ENCODE measurements at places on chromosomes 7 and 10.

- no peak overlapping the region for H3K4me3 ChIP-seq
- no peaks in the 10 kb centered on the region for H3K4me1 ChIP-seq
- peaks cover 21% of the 10 kb centered on the region for H3K27me3 ChIP-seq
These were observed 558 bp downstream of the ARHGAP22 start for GRCh38 chr10:48604039-48604990.

GRCh38 chr10:48414778-48415177, 108.3 kb downstream of the MAPK8 start:
- no peak overlapping the region for H3K4me3 ChIP-seq
- no peaks in the 10 kb centered on the region for H3K27me3 ChIP-seq
- no peak for DNase-seq
- no peaks in the 10 kb centered on the region for H3K4me1 ChIP-seq
- peaks cover 36% of the 10 kb centered on the region for H3K36me3 ChIP-seq

DNA sequence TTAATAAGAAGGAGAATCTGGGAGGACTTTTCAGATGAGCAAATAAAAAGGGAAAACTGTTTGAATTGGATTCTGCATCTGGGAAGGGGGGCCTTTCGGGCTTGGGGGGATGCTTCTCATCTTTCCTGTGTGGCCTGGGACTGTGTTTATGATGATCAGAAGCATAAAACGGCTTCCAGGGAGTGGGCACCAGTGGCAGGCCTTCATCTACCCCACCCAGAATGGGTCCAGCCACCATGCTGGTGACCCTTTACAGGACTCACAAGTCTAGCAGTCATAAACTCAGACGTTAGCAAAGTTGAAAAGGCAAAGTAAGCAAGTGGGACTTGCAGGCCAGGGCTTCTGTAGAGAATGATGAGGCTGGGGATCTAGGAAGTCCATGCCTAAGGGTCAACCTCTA, 198.3 kb upstream of the ZMIZ1 start:
- no peak for DNase-seq
- no peak overlapping the region for H3K27ac ChIP-seq
- H3K4me1 ChIP-seq, result no peaks in the 10 kb centered on the region
- H3K4me3 ChIP-seq, result no peak overlapping the region
- no peaks in the 10 kb centered on the region for H3K36me3 ChIP-seq

DNA sequence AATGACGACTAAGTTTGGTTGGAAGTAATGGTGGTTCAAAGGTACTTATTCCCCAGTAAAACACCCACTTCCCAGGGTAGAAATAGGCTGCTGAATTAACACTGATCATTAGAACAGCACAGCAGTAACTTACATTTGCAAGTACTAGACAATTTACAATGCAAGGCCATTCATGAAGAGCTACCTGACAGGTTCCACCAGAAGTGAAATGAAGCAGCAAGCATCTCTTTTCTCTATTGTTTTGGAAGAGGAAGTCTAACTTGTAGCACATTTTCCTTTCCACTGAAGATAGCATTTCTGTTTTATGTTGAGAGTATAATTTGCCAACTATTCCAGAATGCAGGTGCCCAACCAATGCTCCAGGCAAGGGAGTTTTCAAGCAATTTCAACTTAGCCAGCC, 145.9 kb downstream of the CREB5 start:
- no peak overlapping the region for H3K4me3 ChIP-seq
- H3K27ac ChIP-seq, result no peak overlapping the region
- no peak for DNase-seq
- no peaks in the 10 kb centered on the region for H3K27me3 ChIP-seq

DNA sequence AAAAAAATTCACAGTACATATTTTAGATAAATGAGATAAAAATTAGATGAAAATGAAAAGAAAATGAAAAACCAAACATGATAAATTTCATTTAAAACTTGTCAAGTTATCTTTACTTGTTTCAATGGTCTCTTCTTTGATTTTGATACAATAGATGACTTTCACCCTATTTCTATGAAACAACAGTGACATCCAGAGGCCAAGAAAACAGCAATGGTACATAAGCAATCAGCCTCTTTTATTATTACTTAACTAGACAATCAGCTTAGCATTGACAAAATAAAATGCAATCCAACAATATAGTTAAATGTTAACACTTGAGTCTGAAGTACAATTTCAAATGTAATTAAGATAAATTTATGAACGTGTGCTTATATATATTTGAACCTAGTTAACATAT, 74.8 kb upstream of the GPR37 start:
- H3K4me3 ChIP-seq, result no peak overlapping the region
- H3K36me3 ChIP-seq, result peaks cover 11% of the 10 kb centered on the region
- no peak for DNase-seq
- no peaks in the 10 kb centered on the region for H3K4me1 ChIP-seq
- H3K27ac ChIP-seq, result no peak overlapping the region
- H3K27me3 ChIP-seq, result no peaks in the 10 kb centered on the region

- H3K36me3 ChIP-seq, result no peaks in the 10 kb centered on the region
- H3K4me3 ChIP-seq, result no peak overlapping the region
- no peaks in the 10 kb centered on the region for H3K4me1 ChIP-seq
- no peak for DNase-seq
- H3K27ac ChIP-seq, result no peak overlapping the region
These were observed 115.8 kb upstream of the CARD11 start for GRCh38 chr7:3159445-3159844.

DNA sequence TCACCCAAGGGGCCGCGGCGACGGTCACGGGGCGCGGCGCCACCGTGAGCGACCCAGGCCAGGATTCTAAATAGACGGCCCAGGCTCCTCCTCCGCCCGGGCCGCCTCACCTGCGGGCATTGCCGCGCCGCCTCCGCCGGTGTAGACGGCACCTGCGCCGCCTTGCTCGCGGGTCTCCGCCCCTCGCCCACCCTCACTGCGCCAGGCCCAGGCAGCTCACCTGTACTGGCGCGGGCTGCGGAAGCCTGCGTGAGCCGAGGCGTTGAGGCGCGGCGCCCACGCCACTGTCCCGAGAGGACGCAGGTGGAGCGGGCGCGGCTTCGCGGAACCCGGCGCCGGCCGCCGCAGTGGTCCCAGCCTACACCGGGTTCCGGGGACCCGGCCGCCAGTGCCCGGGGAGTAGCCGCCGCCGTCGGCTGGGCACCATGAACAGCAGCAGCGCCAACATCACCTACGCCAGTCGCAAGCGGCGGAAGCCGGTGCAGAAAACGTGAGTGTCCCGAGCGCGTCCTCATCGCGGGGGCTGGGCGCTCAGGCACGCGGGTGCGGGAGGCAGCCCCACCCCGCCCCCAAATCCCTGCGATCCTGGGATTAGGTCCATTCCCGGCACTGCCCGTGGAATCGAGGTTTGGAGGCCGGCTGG, 509 bp downstream of the AHR start:
- no peaks in the 10 kb centered on the region for H3K36me3 ChIP-seq
- DNase-seq, result no peak
- H3K4me3 ChIP-seq, result no peak overlapping the region
- no peaks in the 10 kb centered on the region for H3K27me3 ChIP-seq
- no peak overlapping the region for H3K27ac ChIP-seq
- no peaks in the 10 kb centered on the region for H3K4me1 ChIP-seq
